Hematopoietic multipotent progenitor cell (in vitro differentiated cells): ENCODE measurements at places on chromosomes 11 and 22. TPM values are rescaled to one million over a fixed set of nuclear protein-coding genes. Genes with fewer than 3 reads are reported as not detected.

GPR83 gene
- total RNA-seq, result not detected

PITPNM1 gene
- 21.0 TPM for total RNA-seq

SLC22A9 gene
- total RNA-seq, result not detected

ELFN2 gene
- total RNA-seq, result under 0.01 TPM
